ENCODE measurements at places on chromosomes 5 and 9.

- no peaks in the 10 kb centered on the region for H3K36me3 ChIP-seq
- no peak overlapping the region for H3K27ac ChIP-seq
- DNase-seq: no peak
- H3K27me3 ChIP-seq: no peaks in the 10 kb centered on the region
- no peak overlapping the region for H3K4me3 ChIP-seq
Measured at GRCh38 chr5:127369796-127370195, 79.2 kb downstream of the MEGF10 start.

DNA sequence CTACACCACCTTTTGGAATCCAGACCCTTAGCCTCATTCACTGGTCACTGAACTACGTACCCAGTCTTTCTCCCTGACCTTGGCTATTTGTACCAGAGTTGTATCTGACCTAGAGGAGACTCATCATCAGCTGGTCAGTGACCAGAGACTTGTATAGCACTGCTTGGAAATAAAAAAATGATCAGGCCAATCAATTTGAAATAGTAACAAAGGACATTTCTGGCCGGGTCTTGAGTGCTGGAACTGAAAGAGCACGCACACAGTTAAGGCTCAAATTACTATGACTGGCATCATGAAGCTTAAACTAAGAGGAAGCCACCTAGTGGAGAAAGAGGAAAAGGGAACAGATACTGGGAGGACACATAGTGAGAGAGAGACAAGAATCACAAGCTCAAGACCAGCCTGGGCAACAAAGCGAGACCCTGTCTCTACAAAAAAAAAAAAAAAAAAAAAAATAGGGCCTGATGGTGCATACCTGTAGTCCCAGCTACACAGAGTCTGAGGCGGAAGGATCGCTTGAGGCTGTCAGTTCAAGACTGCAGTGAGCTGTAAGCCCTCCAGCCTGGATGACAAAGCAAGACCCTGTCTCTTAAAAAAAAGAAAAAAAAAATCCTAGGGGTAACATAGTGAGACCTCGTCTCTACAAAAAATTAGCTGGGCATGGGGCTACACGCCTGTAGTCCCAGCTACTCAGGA lies 12.8 kb upstream of the SRP19 start:
- H3K4me1 ChIP-seq: no peaks in the 10 kb centered on the region
- no peaks in the 10 kb centered on the region for H3K27me3 ChIP-seq
- H3K4me3 ChIP-seq: no peak overlapping the region
- DNase-seq: no peak
- H3K36me3 ChIP-seq: no peaks in the 10 kb centered on the region

GRCh38 chr5:135549413-135549812 lies 13.6 kb upstream of the NEUROG1 start:
- no peak overlapping the region for H3K27ac ChIP-seq
- H3K27me3 ChIP-seq: peaks cover 74% of the 10 kb centered on the region
- DNase-seq: no peak
- no peak overlapping the region for H3K4me3 ChIP-seq
- no peaks in the 10 kb centered on the region for H3K36me3 ChIP-seq

DNA sequence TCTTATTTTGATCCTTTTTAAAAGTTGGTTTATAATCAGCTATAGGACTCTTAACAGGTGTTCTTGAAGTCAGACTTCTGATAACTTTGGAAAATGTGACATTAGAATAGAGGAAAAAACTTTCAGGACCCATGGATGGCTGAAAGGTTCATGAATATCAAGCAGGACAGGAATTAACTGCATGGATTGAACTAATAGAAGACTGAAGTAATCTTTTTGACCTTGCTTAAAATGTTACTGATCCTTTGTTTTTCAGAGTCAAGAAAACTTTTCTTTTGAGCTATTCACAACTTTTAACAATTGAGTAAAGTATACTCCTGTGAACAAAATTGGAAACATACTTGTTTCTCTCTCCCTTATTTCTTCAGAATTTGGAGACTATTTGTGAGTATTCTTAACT lies 79.2 kb downstream of the PLK2 start:
- no peak overlapping the region for H3K27ac ChIP-seq
- DNase-seq: no peak
- no peaks in the 10 kb centered on the region for H3K36me3 ChIP-seq

DNA sequence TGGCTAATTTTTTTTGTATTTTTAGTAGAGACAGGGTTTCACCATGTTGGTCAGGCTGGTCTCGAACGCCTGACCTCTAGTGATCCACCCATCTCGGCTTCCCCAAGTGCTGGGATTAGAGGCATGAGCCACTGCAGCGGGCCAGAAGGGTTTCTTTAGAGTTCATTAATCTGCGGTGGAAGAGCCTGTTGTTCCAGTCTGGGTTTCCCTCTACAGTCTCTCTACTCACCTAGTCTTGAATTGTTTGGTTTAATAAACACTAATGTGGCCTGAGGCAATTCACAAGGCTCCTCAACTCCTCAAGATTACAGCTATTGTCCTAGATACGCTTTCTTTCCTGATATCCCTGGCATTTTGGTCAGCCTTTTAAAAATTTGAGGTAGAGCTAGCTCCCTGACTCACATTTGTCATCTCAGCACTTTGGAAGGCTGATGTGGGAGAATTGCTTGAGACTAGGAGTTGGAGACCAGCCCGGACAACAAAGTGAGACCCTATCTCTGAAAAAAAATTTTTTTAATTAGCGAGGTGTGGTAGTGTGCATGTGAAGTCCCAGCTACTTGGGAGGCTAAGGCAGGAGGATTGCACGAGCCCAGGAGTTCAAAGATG lies 4.6 kb upstream of the SAR1B start:
- no peak overlapping the region for H3K4me3 ChIP-seq
- H3K36me3 ChIP-seq: no peaks in the 10 kb centered on the region
- no peak overlapping the region for H3K27ac ChIP-seq
- no peak for DNase-seq

GRCh38 chr5:103624675-103625074 lies 62.1 kb upstream of the NUDT12 start:
- H3K27me3 ChIP-seq: no peaks in the 10 kb centered on the region
- no peaks in the 10 kb centered on the region for H3K4me1 ChIP-seq
- no peak for DNase-seq
- H3K4me3 ChIP-seq: no peak overlapping the region

GRCh38 chr9:134088063-134088725 lies 20.4 kb upstream of the BRD3 start:
- H3K27ac ChIP-seq: no peak overlapping the region
- H3K36me3 ChIP-seq: no peaks in the 10 kb centered on the region
- DNase-seq: no peak
- no peaks in the 10 kb centered on the region for H3K4me1 ChIP-seq
- no peaks in the 10 kb centered on the region for H3K27me3 ChIP-seq

DNA sequence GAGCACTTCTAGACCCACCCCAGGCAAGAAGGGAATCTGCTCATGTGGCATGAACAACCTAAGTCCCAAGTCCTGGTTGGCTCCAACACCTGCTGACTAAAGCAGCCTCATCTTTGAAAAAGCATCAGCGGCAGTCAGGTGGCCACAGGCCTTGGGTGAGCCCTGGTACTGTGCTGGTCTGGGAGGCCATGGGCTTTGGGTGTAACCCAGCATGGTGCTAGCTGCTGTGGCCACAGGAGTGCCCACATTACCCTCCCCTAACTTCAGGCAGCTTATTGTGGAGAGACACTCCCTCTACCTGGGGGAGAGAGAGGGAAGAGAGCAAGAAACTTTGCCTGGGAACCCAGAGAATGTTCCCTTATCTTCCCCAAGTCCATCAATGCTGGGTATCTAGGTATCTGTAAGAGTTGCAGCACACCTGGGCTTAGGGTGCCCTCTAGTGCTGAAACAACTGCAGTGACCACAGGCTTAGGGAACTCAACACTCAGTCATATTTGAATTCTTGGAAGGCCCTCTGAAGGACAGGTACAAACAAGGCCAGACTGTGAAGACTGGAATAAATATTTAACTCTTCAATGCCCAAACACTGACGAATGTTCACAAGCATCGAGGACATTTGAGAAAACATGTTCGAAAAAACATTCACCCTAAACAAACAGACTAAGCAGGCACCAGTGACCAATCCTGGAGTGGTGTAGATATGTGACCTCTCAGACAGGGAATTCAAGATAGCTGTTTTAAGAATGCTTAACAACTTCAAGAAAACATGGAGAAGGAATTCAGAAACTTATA lies 69.9 kb upstream of the OR2K2 start:
- peaks cover 74% of the 10 kb centered on the region for H3K36me3 ChIP-seq
- no peaks in the 10 kb centered on the region for H3K27me3 ChIP-seq
- no peaks in the 10 kb centered on the region for H3K4me1 ChIP-seq

DNA sequence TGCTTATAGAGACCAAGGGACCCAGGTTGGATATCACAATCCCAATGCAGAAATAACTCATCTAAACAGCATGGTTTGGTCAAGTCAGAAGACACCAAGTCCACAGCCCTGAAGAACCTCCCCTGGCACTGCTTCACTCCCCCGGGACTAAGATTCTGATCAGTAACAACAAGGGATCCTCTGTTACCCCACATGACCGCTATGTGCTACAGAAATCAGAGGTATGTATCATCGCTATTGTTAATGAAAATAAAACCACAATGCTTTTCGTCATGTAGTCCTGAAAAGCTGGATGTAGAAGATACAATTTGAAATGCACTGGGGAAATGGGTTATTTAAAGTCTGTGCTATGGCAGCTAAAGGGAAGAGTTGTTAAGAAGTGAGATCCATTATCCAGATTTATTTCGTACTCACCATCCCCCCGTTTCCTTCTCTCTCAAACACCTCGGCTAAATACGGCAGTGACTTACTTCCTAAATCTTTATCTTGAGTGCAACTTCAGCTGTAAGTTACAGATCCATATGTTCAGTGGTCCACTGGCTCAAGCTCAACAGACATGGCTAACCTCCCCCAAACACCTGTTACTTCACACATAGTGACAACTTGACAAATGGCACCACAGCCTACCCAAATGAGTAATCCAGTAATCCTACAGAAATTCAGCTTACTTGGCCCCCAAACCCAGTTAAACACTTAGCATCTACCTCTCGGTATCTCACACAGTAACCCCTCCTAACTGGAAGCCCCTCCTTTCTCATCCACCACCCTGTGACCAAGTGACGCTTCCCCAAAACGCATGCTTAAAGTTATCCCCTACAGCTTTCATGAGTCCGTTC lies 129.2 kb downstream of the MYO10 start:
- H3K27ac ChIP-seq: no peak overlapping the region
- no peaks in the 10 kb centered on the region for H3K36me3 ChIP-seq
- H3K27me3 ChIP-seq: no peaks in the 10 kb centered on the region
- no peak overlapping the region for H3K4me3 ChIP-seq
- H3K4me1 ChIP-seq: peaks cover 34% of the 10 kb centered on the region

GRCh38 chr9:121679901-121680635 lies 28.6 kb downstream of the DAB2IP start:
- no peak for DNase-seq
- no peaks in the 10 kb centered on the region for H3K27me3 ChIP-seq
- H3K4me1 ChIP-seq: peaks cover 7% of the 10 kb centered on the region
- H3K36me3 ChIP-seq: peaks cover 10% of the 10 kb centered on the region
- H3K4me3 ChIP-seq: no peak overlapping the region

- no peaks in the 10 kb centered on the region for H3K36me3 ChIP-seq
- DNase-seq: no peak
- peaks cover 12% of the 10 kb centered on the region for H3K27me3 ChIP-seq
- H3K27ac ChIP-seq: no peak overlapping the region
Measured at GRCh38 chr5:163562071-163562470, 56.7 kb downstream of the MAT2B start.

- no peaks in the 10 kb centered on the region for H3K4me1 ChIP-seq
- no peak overlapping the region for H3K4me3 ChIP-seq
- no peaks in the 10 kb centered on the region for H3K27me3 ChIP-seq
- peak overlapping the region; percentile 37 for H3K27ac ChIP-seq
- no peaks in the 10 kb centered on the region for H3K36me3 ChIP-seq
Measured at GRCh38 chr5:112929336-112930081, 7.5 kb upstream of the REEP5 start.

DNA sequence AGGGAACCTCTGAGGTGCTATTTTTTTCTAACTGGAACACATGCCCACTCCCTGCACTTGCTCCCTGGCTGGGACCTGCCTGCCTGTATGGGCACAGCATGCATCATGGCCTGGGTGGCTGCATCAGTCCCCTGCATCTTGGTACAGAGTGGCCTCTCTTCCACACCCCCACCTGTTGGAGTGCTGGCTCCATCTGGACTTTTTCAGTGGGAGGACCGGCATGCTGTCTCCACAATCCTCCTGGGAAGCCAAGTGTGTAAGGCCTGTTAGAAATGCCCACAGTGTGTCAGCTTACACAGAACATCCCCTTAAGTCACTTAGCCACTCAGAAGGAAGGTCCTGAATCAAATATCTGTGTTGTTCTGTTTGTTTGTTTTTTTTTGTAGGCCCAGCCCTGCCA lies 102.9 kb downstream of the MARCHF3 start:
- H3K4me1 ChIP-seq: no peaks in the 10 kb centered on the region
- no peak overlapping the region for H3K27ac ChIP-seq
- H3K36me3 ChIP-seq: no peaks in the 10 kb centered on the region
- H3K4me3 ChIP-seq: no peak overlapping the region
- DNase-seq: no peak

Measured in lower lobe of right lung (tissue), 2 donors.